Bronchus fibroblast of lung (primary cell): ENCODE measurements at places on chromosomes 2 and 18. TPM values are rescaled to one million over a fixed set of nuclear protein-coding genes. Genes with fewer than 3 reads are reported as not detected.

Gene FER1L5
- 0.17 and 0.30 TPM in 2 replicates for total RNA-seq

Gene FLACC1
- total RNA-seq, result not detected in 2 replicates

Gene DPY30
- total RNA-seq, result 78.8 and 95.2 TPM in 2 replicates

Gene UGT1A5
- not detected in 2 replicates for total RNA-seq

Gene CD207
- not detected in 2 replicates for total RNA-seq

Gene CTLA4
- not detected in 2 replicates for total RNA-seq

Gene EFR3B
- 0.15 and 0.50 TPM in 2 replicates for total RNA-seq

Gene NAT8
- not detected in 2 replicates for total RNA-seq

Gene TEKT4
- total RNA-seq, result not detected in 2 replicates

Gene ELMOD3
- total RNA-seq, result 11.3 and 12.9 TPM in 2 replicates

Gene TMEM198
- total RNA-seq, result 0.74 and 1.2 TPM in 2 replicates

Gene TEX44
- total RNA-seq, result not detected in 2 replicates

Gene TUBA4B
- total RNA-seq, result not detected in 2 replicates

Gene FAM110C
- not detected in 2 replicates for total RNA-seq

Gene ACTG2
- 16.5 and 24.8 TPM in 2 replicates for total RNA-seq

Gene DLX1
- total RNA-seq, result not detected in 2 replicates

Gene AMER3
- total RNA-seq, result not detected in 2 replicates

Gene ZNF514
- 4.6 and 5.5 TPM in 2 replicates for total RNA-seq

Gene GNLY
- not detected in 2 replicates for total RNA-seq

Gene DES
- total RNA-seq, result 3.0 and 5.0 TPM in 2 replicates

Gene KHK
- 3.2 and 3.6 TPM in 2 replicates for total RNA-seq

Gene SP140
- 0.74 and 2.0 TPM in 2 replicates for total RNA-seq

Gene PDE11A
- total RNA-seq, result not detected in 2 replicates

Gene SDC1
- total RNA-seq, result 30.6 and 37.7 TPM in 2 replicates

Gene ST8SIA3
- total RNA-seq, result not detected in 2 replicates

Gene LRRC30
- total RNA-seq, result not detected in 2 replicates

Gene C2orf78
- not detected in 2 replicates for total RNA-seq

Gene ERBB4
- total RNA-seq, result not detected in 2 replicates

Gene AOX1
- 27.8 and 36.7 TPM in 2 replicates for total RNA-seq

Gene STK36
- total RNA-seq, result 11.4 and 14.1 TPM in 2 replicates

Gene KLHL30
- total RNA-seq, result 0.15 TPM in 1 of 2 replicates, not detected in the other

Gene CSRNP3
- 1.7 and 2.5 TPM in 2 replicates for total RNA-seq

Gene SRD5A2
- total RNA-seq, result not detected in 2 replicates

Gene FRZB
- total RNA-seq, result 0.89 and 1.2 TPM in 2 replicates

Gene SLC4A5
- total RNA-seq, result under 0.01 TPM in 1 of 2 replicates, not detected in the other

Gene BCL2
- total RNA-seq, result 0.59 and 3.9 TPM in 2 replicates

Gene SCN7A
- 0.74 and 0.84 TPM in 2 replicates for total RNA-seq

Gene ITGAV
- total RNA-seq, result 30.8 and 37.2 TPM in 2 replicates

Gene FBLN7
- total RNA-seq, result 1.0 and 2.0 TPM in 2 replicates

Gene ASB18
- total RNA-seq, result not detected in 2 replicates

Gene POLE4
- 29.4 and 31.3 TPM in 2 replicates for total RNA-seq

Gene SLC25A12
- total RNA-seq, result 12.8 and 12.9 TPM in 2 replicates

Gene LINC00305
- total RNA-seq, result not detected in 2 replicates

Gene POMC
- total RNA-seq, result 3.1 and 4.0 TPM in 2 replicates

Gene LYG2
- total RNA-seq, result not detected in 2 replicates

Gene TMEM37
- 0.45 and 0.84 TPM in 2 replicates for total RNA-seq

Gene PSMA8
- total RNA-seq, result not detected in 2 replicates

Gene WNT10A
- total RNA-seq, result not detected in 2 replicates

Gene ABCB11
- total RNA-seq, result not detected in 2 replicates

Gene PTPRN
- total RNA-seq, result 7.9 and 9.8 TPM in 2 replicates

Gene ALPG
- total RNA-seq, result not detected in 2 replicates
